ENCODE measurements at places on chromosomes 7 and 10.

DNA sequence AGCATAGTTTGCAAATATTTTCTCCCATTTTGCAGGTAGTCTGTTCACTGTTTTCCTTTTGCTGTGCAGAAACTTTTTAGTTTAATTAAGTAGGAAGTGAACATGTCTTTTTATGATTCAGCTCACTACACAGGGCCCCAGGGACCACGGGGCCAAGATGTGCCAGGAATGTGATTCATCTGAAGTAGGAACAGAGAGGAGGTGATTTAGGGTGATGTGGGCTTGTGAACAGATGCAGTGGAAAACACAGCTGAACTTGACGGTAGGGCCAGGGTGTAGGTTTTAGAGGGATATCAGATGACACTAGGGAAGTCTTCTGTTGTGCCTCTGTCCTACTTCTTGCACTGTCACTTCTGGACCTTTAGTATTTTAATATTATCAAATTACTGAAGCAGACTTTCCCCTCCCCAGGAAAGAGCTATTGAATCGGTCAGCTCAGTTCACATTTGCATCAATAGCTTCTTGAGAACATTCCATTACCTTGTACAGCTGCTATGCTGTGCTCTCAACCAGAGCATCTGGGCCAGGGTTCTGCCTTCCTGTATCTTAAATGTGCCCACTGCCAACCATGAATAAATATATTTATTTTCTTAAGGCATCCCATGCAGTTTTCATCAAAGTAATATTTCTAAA is 96.9 kb downstream of the OSBPL3 start:
- no peak for DNase-seq

GRCh38 chr7:159122276-159122675 is 22.4 kb downstream of the VIPR2 start:
- no peak for DNase-seq

DNA sequence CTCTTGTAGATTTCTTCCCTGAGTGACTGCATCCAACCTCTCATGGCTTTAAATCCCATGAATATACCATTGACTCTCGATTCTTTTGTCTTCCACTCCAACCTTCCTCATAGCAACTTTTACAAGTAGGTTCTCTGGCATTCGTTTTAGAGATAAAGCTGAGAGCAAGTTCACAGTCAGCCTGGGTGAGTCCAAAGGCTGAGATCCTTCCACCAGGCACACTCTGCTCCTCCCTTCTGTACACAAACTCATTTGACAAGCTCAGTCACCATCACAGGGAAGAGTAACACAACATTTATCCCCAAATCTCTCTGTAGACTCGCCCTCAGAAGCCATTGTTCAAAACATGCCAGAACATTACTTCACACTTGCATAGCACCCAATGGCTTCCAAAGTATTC is 10.9 kb downstream of the CTTNBP2 start:
- no peak for DNase-seq

DNA sequence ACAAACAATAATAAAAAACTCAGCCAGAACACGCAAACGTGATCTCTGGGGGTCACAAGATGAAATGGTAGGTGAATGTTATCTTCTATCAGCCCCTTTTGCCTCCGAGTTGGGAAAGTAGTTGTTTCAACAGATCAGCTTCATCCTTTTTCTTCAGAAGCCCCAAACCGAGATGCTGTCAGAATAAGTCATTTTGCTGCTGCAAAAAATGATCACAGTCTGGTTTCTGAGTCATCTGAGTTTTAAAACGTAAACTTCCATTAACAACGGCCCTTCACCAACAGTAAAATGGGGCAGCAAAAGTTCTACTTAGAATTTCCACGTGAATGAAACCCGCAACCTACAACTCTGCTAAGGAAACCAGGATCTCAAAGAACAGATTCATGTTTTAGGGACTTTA is 44.9 kb downstream of the JCAD start:
- no peak for DNase-seq

GRCh38 chr10:99346247-99346646 is 17.1 kb downstream of the CNNM1 start:
- no peak for DNase-seq

DNA sequence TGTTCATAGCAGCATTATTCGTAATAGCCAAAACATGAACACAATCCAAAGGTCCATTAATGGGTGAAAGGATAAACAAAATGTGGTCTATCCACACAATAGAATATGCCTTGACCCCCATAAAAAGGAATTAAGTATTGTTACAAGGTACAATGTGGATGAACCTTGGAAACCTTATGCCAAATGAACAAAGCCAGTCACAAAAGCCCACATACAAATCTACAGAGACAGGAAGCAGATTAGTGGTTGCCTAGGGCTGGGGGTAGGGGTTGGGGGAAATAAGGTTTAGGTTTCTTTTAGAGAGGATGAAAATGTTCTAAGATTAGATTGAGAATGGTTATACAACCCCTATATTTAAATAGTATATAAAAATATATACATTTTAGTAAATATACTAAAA is 34.8 kb downstream of the PIP4K2A start:
- DNase-seq, result no peak

DNA sequence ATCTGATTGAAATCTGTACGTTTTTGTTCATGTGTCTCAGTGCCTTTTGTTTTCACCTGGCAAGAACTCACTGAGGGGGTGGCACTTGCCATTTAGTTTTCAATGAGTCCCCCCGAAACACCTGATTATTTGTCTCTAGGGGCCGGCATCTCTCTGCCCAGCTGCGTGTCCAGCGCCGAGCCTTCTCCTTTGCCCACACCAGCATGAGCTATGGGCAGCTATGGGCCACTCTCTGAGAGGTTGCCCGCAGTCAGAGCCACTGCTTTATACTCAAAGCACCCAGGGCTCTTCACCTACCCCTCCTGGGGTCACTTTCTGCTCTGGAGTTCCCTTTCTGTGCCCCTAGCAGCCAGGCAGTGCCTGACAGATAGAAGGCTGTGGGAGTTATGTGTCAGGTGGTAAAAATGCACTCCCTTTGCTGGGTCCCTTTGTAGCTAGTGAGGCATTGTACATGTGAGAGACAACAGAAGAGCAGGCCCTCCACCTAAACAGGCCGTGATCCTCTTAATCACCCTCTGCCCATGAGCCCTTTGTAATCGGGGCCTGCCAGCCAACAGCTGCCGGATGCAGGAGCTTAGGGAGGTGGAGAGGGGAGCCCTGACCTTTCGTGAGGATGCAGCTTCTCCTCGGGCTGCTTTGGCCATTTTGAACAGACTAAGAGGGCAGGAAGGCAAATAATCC is 133.1 kb upstream of the NPS start:
- DNase-seq, result no peak

DNA sequence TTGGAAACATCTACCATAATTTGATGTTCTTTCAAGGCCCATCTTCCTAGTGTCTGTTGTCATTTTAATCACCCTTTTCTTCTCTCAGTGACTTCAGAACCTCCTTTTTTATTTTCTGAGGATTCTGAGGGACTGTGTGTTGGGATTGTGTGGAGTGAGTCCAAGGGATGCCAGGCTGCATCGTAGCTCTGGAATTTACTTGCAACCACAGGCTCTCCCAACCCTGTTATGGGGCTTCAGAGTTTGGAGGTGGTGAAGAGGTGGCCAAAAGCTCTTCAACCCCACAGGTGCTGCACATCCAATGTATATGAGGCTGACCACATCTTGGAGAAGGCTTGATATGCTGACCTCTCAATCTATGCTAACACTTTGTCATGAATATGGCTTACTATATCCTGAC is 79.5 kb upstream of the GPR141 start:
- no peak for DNase-seq

DNA sequence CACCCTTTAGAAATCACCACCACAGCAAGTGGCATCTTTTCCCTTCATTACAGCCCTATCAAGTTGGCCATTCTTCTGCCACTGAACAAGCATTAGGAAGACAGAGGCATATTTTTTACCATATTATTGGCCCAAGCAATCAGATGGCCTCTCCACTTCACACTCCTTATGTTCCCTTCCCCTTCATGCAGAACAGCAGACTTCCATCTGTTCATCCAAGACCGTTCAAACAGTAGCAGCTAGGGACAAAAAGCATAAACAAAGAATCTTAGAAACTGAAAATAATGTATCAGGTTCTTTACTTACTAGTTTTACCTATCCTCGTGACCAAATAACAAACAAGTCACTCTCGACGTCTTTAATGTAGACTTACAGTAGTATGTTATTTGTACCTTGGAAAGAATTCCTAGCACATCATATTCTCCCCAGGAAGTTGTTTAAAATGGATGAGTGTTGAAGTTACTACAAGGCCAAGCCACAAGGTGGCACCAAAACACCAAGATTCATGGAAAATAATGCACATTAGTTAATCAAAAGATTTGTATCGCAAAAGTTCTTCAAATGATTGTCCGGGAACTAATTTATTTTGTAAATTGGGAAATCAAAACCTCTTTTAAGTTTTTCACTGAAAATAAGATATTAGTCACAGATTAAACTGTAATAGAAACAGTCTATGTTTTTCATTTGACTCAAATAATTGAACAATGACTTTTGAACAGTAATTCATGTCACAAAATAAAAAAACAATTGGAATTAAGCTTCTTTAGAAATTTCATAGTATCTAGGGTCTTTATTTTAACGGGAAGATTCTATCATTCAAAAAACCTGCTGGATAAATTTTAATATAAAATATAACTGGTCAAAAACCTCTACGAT is 112.1 kb downstream of the VPS41 start:
- DNase-seq, result peak; percentile 57

GRCh38 chr10:59865101-59865500 is 41.3 kb downstream of the CCDC6 start:
- DNase-seq, result no peak

- no peak for DNase-seq
Observed at GRCh38 chr10:14554491-14555205, 220.0 kb downstream of the FAM107B start.

DNA sequence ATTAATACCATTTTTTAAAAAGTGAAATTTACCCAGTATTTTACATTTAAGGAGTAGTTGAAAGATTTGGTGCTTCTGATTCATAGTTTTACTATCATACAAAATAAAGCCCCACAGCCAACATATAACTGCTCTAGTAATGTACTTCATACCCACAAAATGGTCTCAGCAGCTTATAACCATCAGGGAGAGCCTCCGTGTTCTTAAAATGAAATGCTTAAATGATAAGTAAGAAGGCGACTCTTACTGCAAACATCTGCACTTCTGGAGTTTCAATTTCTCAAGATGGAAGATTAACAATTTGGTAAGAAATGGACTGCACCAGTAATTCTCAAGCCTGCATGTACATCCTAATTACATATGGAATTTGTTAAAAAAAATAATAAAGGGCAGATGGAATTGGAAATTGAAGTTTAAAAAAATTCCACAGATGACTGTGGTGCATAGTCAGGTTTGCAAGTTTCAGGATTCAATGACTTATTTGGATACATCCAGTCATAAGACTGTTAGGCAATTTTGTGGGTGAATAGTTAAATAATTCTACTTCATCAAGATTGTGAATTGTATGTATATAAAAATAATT is 461.0 kb downstream of the KIF20B start:
- no peak for DNase-seq

GRCh38 chr10:131205556-131205955 is 106.0 kb downstream of the TCERG1L start:
- DNase-seq, result no peak

- DNase-seq, result no peak
Observed at GRCh38 chr10:26810435-26811026, 50.2 kb downstream of the ABI1 start.

GRCh38 chr7:7848246-7848645 is 120.3 kb upstream of the GLCCI1 start:
- DNase-seq, result no peak

DNA sequence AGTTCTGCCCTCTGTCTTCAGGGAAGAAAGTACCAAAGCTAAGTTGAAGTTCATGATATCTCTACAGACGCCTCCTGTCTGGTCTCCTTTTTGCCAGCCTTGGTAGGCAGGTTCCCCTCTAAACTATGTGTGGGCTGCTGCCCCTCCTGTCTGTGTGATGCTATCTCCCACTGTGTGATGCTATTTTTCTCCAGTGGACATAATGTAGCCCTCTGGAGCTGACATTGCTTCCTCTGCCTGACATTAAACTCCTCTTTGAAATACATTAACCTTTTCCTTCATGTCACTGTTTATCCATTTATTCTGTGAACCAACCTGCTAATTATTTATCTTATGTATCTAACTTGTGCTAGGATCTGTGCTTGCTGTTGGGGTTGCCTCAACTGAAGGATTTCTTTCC is at the start of gene PRSS58:
Gene PRSS58 (minus strand): TSS at position 101 of the 400 bp plus-strand sequence. CDS start 351 bp downstream, outside the sequence.
- no peak for DNase-seq

- DNase-seq, result no peak
Observed at GRCh38 chr10:124646483-124647352, 97.5 kb downstream of the FAM53B start.

- no peak for DNase-seq
Observed at GRCh38 chr10:103620891-103621782, 127.6 kb downstream of the NEURL1 start.

- DNase-seq, result no peak
Observed at GRCh38 chr10:131896403-131896802, 4.4 kb upstream of the PPP2R2D start.

DNA sequence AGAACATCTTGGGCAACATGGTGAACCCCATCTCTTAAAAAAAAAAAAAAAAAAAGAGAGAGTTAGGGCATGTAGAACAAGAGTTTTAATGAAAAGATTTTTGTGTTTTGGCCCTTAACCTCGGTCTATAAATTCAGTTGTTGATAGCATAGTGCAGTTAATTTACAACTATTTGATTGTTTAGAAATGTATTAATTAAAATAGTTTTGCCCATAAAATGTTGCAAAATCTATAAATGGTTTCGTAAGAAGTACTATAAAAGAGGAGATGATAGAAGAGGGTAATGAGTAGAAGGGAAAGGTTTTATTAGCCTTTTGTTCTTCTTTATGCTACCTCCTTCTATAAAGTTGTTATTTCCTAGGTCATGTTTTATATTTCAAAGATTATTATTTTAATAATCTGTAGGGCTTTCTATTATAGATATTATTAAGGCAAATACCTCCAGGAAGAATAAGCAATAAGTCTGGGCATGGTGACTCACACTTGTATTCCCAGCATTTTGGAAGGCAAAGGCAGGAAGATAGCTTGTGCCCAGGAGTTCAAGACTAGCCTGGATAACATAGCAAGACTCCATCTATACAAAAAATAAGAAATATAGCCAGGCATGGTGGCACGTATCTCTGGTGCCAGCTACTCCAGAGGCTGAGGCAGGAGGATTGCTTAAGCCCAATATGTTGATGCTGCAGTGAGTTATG is 73.3 kb downstream of the MCU start:
- no peak for DNase-seq

DNA sequence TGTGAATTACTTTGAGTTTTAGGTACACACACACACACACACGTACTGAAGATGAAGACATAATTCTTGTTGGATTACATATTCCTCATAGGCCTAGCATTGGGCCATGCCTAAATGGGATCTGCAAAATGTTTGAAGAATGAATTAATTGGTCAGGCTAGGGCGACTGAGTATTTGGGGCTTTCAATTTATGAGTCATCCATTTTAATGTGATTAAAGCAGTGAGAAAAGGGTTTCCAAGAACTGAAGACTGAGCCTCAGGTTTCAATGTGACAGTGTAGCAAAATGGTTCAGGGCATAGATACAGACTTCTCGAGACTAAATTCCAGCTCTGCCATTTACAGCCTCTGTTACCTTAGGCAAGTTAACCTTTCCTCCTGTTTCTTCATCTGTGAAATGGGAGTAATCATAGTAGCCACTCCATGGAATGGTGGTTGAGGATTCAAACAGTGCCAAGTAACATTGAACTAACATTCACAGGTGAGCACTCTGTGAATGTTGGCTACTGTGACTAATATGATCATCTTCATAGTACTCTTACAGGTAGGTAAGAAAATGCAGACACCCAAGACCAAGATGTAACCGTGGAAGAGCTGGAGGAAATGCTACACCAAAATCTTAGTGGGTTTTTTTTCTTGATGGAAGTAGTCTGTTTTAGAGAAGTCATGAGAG is 7.6 kb downstream of the BPGM start:
- no peak for DNase-seq

GRCh38 chr10:35504132-35504531 is 101.0 kb upstream of the GJD4 start:
- no peak for DNase-seq

Measured in spinal cord (tissue), 10 donors.